ENCODE measurements at places on chromosomes 16 and 17.

DNA sequence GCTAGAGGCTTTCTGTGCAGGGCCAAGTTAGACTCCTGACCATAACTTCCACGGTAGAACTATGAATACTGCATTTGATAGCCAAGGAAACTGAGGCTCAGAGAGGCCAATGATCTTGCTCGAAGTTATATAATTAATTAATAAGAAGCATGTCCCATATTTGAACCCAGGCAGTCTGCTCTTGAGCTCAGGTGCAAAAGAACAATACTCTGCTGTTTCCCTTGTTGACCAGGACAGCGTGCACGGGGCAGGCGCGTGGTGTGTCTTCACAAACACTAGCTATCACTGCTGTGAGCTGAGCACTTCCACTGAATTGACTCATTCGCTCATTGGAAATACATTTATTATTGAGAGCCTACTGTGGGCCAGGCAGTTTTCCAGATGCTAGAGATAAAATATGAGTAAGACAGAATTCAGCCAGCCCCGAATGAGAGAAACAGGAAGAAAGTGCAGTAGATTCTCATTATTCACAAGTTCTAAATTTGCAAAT lies 1.6 kb downstream of the CHD9 start:
- DNase-seq: no peak

DNA sequence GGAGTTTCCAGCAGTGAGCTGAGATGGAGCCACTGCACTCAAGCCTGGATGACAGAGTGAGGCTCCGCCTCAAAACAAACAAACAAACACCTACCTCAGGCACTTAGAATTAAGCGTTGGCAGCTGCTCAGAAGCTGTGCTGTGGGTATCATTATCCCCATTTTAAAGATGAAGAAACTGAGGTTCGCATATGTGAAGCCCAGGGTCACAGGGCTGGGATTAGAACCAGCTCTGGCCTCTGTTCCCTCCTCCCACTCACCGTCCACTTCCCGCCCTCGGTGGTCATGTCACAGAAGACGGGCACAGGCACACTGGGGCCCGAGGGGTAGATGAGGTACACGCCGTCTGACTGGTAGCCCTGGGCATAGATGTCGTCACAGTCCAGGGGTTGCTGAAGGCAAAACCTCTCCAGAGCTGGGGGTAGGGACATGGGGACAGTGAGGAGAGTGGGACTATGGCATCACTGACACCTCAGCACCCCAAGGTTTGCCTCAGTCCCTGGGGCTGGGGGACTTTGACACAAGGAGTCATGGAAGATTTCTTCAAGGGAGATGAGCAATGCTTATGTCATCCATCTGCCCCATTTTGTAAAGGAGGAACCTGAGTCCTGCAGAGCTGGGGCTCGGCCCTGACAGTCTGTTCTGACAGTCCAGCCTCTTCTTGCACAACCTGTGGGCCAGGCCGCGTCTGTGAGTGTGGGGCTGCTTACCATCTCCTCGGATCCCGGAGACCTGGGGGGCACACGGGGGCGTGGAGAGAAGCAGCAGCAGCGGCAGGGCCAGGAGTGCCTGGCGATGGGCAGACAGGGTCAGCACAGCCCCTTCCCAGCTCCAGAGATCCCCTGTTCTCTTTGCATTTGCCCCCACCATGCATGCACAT lies 700 bp downstream of the MFAP4 start:
- DNase-seq: peak; percentile 51

DNA sequence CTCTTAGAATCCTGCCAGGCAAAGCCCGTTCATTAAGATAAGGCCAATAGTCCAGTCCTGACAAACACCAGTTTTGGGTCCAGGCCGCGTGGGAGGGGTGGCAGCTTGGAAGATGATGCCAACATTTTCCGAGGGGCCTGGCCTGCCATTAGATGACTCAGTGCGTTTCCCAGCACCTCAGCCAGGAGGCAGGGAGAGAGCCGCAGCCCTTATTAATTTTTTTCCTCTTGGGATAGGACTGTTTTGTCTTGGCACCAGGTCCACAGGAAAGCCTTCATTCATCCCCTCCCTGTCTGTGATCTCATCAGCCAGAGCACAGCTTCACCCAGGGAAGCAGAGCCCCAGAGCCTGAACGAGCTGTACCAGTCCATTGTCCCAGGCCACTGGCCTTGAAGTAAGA lies 4.7 kb upstream of the NDEL1 start:
- DNase-seq: no peak

- DNase-seq: no peak
Observed at GRCh38 chr16:30760001-30760559, 1.8 kb downstream of the CFAP119 start.

- DNase-seq: no peak
Observed at GRCh38 chr17:76150712-76151622, 9.9 kb upstream of the FOXJ1 start.

GRCh38 chr16:27242398-27242797 lies 26.2 kb downstream of the NSMCE1 start:
- no peak for DNase-seq

- DNase-seq: no peak
Observed at GRCh38 chr16:65120461-65120830, 1.4 kb downstream of the CDH11 start.

GRCh38 chr17:47978324-47978723 lies 7.4 kb downstream of the CDK5RAP3 start:
- DNase-seq: peak; percentile 64

DNA sequence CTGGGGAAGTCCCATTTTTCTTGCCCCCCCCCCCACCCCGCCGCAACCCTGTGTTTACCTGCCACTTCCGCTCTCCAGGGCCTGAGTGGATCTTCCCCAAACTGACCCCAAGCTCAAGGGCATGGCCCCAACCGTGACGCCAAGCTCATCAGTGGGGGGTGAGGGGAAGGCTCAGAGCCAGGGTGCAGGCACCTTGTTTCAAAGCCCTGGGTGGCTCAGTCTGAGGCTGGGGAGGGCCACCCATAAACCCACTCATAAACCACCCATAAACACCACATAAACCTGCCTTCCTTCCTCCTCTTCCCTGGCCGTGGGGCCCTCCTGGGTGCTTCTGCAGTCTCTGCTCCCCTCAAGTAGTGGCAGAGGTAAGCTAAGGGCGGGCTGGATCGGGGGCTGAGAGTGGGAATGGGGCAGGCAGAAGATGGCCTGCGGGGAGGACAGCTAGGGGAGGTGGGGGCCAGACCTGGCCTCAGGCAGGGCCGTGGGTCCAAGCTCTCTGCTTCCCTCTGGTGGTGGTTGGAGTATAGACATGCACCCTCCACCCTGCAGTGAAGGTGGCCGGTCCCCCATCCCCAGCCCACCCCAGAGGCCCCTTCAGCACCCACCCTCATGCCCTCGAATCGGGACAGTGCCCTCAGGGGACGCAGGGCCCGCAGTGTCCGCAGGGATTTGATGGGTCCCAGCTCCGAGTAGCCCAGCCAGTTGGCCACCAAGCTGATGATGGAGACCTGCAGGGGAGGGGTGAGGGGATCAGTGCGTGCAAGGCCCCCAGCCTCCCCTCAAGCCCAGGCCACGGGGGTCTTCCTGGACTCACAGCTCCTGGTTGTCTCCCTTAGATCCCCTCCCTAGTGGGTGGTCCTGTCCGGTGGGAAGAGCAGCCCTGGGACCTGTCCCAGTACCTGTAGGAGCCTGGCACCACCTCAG lies 14.6 kb upstream of the CD79B start:
- peak; percentile 58 for DNase-seq

DNA sequence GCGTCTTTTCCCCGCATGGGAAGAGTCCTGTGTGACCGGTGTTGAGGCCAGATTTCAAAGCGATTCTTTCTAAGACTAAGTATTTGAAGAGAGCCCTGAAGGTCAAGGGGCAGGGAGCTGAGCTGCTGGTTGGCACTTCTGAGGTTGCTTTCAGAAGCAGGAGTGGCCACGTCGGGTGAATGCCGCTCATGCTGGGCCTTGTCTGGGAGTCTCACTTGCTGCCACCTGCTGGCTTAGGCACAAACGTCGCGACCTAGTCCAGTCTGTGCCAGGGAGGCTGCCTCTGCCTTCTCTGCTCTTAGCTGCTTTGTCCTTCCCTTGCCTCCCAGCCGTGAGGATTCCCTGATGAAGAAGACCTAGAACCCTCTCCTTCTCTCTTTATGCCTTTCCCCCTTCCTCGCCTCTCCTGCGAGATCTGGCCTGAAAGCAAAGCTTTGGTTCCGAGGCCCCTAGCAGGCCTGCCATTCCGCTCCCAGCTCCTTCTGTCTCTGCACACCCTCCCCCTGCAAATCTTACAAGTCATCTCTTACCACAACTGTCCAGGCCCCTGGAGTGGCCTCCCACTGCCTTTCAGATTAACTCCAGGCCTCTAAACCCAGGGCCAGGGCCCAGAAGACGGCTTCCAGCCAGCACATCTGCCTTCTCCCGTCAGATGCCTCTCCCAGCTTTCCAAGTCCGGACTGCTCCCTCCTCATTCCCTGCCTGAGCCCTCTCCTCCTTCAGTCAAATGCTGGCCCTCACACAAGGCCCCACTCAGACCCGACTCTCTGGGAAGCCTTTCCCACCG lies 11.4 kb downstream of the CTNS start:
- peak; percentile 87 for DNase-seq

DNA sequence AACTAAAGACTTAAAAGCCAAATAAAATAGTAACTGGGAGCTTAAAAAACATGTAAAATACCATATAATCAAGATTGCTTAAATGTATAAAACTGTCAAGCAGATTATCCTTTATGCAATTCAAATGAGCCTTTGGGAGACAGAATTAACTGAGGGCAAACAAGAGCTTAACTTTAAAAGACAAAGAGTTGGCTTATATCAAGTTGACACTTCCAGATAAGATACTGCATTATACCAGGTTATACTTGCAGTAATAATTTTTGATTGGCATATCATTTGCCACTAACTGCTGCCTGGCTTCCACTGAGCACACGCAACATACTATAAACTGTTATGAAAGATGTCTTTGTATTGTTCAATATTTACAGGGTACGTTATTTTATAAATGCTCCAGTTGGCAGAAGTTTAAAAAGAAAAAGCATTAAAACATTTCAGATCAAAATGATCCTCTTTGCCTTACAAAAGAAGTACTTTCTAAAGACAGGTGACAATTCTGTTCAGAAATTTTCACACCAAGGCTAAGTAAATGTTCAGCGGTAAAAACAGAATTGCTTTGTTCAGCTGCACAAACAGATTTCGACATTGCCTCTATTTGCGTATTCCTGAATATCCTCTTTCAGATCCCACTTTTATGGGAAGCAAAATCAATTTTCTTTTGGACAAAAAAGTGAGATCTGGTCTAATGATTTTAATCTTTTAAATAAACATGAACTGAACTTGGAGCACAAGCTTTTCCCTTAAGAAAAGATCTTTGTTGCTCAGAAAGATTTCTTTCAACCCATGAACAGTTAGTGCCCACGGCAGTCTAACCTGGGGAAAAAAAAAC lies 50.7 kb downstream of the TOX3 start:
- no peak for DNase-seq

Measured in testis (tissue), 5 donors.